ENCODE measurements at places on chromosomes 4 and X.

GRCh38 chr4:92305878-92306520, 2.2 kb downstream of the GRID2 start:
- peak; percentile 24 for ATAC-seq

GRCh38 chr4:8033829-8034528, 94.3 kb upstream of the AFAP1 start:
- no peak for ATAC-seq

DNA sequence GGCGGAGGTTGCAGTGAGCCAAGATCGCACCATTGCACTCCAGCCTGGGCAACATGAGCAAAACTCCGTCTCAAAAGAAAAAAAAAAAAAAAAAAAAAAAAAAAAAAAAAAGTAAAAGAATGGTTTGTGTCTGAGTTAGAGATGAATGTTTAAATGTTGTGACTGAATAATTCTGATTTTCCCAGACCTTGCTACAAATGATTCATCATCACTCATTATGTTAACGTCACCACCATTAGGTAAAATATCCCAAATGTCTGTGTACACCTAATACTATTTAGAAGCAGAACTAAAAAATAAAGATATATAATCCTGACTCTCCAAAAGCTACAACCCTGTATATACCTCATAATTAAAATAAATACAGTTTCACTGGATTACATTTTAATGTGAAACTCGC, 70.8 kb downstream of the HHIP start:
- no peak for ATAC-seq

DNA sequence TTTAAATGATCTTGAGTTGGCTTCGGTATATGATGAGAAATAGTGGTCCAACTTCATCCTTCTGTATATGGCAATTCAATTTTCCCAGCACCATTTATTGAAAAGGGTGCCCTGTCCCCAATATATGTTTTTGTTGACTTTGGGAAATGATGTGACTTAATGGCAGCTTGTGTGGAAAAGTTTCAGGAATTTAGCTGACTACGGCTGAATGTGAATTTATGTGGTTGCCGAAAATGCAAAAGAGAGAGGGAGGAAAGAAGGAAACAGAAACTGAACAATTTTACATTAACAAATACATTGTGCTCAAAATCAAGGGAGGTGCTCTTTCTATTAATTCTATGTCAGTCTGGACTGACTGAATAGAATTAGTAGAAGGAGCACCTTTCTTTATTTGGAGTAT, 101.8 kb upstream of the CYSLTR1 start:
- no peak for ATAC-seq

DNA sequence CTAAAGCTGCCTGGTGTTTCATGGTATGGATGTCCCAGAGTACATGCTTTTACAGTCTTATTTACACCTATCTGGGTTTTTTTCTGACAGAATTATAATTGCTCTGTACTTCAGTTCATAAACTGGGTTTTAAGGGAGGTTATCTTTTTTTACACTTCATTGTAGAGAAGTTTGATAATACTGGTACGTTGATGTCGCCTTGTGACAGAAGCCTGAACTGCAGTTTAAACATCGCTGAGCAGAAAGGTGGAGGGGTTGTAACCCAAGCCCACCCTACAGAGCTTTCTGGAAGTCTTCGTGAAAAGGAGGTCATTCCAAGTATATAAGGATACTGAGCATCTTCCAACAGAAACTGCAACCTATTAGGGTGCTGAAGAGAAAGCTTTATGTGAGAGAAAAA, 46.4 kb downstream of the BEX1 start:
- ATAC-seq, result no peak

Measured in SK-N-SH treated with all-trans-retinoic acid at 6 μM for 48 hours (cell line).